ENCODE measurements at places on chromosomes 7 and 10.

DNA sequence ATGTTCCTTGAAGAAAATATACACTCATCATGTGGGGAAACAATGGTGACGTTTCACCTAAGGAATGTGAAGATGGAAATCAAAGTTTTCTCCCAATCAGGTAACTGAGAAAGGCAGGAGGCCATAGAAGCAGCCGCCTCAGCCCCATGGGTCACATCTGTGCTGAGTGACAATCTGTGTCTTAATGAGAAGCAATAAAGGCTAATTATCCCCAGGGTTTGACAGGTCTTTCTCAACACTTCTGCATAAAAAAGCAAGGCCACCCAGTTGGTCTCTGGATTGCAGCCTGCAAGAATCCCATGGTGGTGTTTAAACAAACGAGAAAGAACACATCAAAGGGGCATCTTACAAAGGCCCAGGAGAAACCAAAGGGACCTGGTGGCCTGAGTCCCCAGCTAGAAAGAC is 91.1 kb upstream of the TNS3 start:
- no peak for DNase-seq

GRCh38 chr10:7408291-7409044 is 2.4 kb downstream of the SFMBT2 start:
- peak; percentile 79 for DNase-seq

GRCh38 chr7:585229-585711 is 65.6 kb upstream of the PDGFA start:
- no peak for DNase-seq

DNA sequence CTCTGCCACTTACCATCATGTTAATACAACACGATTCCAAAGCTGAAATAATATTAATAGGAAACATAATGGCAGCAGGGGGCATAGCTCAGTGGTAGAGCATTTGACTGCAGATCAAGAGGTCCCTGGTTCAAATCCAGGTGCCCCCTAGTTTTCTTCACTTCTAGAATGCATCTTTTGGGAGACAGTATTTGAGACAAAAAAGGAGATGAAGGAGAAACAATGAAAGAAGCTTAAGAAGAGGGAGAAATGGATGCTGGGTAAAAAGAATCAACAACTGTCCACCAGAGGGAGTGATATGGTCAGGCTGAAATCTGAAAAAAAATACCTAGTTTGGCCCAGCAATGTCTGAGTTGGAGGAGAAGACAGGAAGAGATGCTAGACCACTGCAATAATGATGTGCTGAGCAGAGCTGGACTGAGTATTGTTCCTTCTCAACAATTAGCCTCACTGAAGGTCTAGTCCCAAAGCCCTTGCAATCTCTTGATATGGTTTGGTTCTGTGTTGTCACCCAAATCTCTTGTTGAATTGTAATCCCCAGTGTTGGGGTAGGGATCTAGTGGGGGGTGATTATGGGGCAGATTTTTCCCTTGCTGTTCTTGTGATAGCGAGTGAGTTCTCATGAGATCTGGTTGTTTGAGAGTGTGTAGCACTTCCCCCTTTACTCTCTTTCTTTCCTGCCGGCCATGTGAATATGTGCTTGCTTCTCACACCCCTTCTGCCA is 48.3 kb downstream of the ZNF783 start:
- peak; percentile 6 for DNase-seq

DNA sequence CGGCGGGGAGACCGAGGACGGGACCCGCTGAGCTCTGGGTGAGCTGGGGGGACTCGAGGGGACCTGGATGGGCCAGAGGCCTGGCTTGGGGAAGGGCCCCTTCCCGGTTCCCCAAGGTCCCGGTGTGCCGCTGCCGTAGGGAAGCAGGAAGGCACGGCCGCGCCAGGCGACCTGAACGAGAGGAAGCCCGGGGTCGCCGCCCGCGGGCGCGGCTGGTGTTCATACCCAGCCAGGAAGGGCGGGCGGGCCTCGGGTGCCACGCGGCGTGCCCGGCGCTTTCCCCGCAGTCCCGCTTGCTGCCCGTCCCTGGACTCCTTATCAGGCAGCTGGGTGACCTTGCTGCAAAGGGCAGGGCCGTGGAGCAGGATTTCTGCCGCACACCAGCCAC is 38.0 kb downstream of the ZNF777 start:
- DNase-seq = peak; percentile 76

GRCh38 chr10:73095481-73096021 is 1.1 kb downstream of the P4HA1 start:
- DNase-seq = no peak

- no peak for DNase-seq
Measured at GRCh38 chr7:95609277-95609971, 13.1 kb upstream of the PDK4 start.

DNA sequence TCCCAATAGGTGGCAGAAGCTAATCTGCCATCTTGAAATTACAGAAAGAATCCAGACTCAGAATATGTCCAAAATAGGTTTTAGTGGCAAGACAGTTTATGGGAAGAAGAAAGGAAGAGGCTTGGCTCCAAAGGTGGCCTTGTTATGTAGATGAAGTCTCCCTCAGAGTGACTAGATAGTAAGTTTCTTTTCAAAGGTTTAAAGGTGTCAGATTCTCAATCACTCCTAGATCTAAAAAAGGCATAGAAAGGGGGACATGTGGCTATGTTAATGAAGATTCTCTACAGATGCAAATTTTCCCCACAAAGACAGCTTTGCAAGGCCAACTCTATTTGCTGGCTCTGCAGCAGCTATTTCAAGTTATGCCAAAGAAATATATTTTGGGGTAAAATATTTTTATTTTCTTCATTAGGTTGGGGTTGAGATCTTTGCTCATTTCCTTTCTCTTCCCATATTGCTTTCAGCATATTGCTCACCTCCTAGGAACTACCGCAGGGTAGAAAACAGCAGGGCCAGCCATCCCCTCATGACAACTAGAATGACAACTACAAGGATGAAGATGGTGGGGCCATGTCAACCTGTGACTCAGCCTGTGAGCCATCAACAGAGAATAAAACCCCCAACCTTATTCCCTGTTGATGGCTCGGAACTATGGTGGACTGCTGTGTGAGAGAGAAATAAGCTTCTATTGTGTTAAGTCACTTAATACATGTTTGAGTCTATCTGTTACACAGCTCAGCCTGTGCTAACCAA is 274.0 kb upstream of the GALNT17 start:
- no peak for DNase-seq

- DNase-seq = no peak
Measured at GRCh38 chr7:45663965-45664633, 89.9 kb downstream of the ADCY1 start.

DNA sequence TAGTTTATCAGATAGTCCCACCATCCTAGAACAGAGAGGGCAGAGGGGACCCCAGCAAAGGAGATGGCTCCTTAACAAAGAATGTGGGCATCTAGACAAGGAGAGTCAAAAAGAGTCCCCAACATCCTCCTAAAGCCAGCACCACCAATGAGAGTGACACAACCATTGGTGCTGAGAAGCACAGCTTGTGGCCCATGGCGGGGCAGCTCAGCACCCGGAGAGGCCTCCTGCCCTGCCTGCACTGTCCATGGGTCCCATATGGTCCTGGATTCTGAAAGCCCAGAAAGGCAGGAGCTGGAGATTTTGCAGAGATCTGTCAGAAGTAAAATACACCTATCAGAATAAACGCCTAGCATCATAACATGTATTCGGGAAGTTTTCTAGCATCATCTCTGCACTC is 311.8 kb upstream of the ZNF32 start:
- DNase-seq = no peak

GRCh38 chr10:92404612-92405418 is 113.8 kb downstream of the MARCHF5 start:
- DNase-seq = peak; percentile 20

GRCh38 chr10:20890491-20891337 is 6.4 kb downstream of the NEBL start:
- DNase-seq = no peak

GRCh38 chr7:7190142-7190541 is 7.8 kb downstream of the C1GALT1 start:
- DNase-seq = no peak

- DNase-seq = no peak
Measured at GRCh38 chr7:31805209-31805818, 118.3 kb downstream of the PPP1R17 start.

- DNase-seq = no peak
Measured at GRCh38 chr7:102304668-102305067, 18.0 kb downstream of the SH2B2 start.

DNA sequence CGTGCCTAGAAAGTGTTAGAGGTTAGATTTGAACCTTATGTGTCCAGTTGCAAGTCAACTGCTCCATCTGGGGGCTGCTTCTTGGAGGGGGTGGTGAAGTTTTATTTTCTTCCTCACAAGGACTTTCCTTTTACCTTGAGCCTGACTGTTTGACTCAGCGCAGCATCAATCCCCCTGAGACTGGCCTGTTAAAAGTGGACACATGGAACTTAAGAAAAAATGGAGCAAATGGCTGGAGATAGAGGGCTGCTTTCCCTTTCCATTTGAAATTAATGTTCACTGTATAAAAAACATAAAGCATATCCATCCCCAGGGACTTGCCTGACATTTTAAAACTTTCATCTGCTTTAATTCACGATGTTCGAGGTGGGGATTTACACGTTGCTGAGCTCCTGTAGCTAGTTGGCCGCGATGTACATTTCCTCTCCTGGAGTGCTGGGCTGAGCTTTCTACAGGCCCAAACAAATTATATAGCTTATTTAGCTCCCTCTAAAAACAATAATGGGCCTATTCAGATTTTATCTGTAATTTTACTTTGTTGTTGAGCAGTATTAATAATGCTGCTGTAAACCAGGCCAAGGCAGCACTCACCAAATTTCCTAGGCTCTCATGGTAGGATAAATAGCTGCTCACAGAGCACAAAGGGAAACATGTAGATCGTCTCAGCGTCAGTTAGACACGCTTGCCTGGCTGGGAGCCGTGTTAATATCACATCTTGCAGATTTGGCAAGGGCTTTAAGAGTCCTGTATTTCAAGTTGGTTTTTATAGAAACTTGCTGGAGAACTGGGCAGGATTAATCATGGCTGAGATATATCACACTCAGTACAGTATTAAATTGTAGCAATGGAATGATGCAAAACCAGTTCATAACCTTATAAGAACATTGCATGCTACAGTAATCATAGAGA is 251.5 kb downstream of the LRMDA start:
- peak; percentile 40 for DNase-seq

- no peak for DNase-seq
Measured at GRCh38 chr10:74994854-74995253, 116.6 kb upstream of the SAMD8 start.

GRCh38 chr7:16815001-16815400 is 10.2 kb upstream of the AGR2 start:
- no peak for DNase-seq

DNA sequence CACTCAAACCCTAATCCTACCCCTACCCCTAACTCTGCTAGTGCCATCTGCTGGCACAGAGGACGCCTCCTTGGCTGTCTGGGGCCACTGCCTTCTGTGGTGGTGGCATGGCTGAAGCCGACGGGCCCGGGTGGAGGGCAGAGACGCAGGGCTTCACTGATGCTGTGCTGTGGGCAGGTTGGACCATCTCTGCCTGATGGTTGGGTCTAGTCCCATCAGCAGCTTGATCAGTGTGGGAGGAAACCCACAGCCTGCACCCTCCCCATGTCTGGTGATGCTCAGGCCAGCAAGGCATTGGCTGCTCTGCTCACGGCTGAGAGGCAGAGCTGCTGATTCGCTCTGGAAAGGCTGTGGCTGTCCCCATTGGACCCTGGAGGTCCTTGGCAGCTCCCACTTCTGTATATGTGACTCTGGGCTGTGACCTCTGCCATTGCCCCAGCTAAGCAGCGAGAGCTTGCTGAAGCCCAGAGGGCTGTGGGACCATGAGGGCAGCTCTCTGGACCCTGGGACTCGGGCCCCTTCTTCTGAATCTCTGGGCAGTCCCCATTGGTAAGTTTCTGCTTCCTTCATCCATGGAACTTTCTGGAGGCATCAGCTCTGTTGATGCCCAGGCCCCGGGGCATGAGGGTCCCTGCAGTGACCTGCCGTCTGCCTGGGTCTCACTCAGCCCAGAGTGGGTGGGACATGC is at the start of gene SCART1:
Gene SCART1 (plus strand): TSS at position 430 of the 688 bp plus-strand sequence. CDS start 53 bp downstream, at position 483.
- DNase-seq = no peak

DNA sequence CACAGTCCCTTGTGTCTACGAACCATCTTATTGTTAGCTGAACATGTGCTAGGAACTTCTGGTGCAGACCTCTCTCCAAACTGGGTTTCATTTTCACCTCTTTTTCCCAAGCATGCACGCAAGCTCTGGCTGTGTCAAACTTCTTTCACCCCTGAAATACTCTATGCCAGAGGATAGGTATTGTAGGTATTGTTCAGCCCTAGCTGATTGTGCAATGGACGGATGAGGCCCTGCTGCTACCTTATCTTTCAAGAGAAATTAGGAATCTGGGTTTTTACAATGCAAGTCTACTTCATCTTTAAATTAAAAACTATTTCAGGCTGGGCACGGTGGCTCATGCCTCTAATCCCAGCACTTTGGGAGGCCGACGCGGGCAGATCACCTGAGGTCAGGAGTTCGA is 28.3 kb upstream of the MRLN start:
- no peak for DNase-seq

DNA sequence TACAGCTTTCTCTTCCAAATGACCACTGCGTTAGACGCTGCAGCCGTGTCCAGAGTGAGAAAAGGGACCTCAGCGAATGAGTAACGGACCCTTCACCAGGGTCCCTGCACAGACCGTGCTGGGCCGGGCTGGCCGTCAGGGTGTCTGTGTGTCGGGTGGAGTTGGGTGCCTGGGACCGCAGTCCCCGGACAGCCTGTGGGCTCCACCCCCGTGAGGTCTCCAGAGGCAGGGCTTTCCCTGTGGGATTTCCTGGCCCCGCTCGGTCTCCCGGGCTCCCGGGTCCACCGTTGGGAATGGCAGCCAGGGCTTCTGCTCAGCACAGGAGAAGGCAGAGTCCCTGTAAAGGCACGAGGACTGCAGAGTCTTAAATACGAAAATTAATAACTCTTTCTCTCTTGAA is 509.7 kb downstream of the TCERG1L start:
- no peak for DNase-seq

DNA sequence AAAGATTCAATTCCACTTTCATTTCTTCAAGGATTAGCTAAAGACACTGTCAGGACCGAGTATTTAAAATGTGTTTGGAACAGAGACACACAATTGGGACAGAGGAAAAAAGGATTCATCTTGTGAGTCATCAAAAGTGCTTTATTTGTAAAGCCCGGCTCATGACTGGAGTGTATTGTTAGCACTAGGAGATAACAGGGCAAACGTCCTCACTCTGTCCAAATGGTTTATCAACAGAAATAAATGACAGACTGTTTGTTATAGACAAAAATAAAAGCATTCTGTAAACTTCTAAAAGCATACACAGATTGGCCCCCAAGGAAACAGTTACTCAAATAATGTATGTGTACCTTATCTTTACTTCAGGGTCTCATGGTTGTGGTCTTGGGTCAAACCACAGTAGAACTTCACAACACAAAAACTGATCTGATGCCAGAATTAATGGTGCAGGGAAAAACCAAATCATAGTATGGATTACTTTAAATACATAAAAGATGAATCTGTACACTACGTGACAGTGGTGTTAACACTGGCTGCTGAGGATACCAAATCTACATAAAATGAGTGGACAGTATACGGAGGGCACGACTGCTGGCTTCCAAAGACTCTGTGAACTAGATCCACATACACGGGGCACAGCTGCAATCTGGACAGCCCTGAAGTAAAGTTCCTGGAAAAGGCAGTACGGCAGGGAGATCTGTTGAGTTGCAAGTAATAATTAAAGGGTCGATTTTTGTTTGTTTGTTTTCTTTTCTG is 179.4 kb downstream of the PIP4K2A start:
- DNase-seq = no peak

- DNase-seq = no peak
Measured at GRCh38 chr10:89978081-89978480, 276.7 kb downstream of the KIF20B start.

GRCh38 chr7:129908181-129908580 is 44.6 kb downstream of the UBE2H start:
- no peak for DNase-seq

- DNase-seq = no peak
Measured at GRCh38 chr10:49273082-49273465, 25.9 kb upstream of the C10orf71 start.

Data from right kidney (tissue), 9 donors.